ENCODE measurements at places on chromosomes 7 and 10.

GRCh38 chr7:157587051-157587804 lies 250.4 kb downstream of the DNAJB6 start:
- DNase-seq, result no peak

DNA sequence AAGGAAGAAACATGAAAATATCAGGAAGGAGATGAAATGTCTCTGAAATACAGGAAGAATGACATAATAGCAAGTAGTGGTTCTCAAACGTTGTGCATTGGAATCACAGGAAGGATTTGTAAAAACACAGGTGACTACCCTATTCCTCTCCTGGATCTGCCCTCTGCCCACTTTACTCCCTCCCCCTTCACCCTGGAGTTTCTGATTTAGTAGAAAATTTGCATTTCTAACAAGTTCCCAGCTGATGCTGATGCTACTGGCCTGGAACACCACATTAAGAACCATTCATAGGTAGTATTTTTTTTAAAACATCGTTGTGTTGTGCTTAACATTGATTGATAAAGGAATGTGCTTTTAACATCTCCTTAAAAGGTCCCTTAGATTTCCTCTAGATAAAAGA lies 130.9 kb downstream of the PHF14 start:
- DNase-seq, result no peak

GRCh38 chr7:92259610-92260247 lies 14.0 kb downstream of the ANKIB1 start:
- no peak for DNase-seq

DNA sequence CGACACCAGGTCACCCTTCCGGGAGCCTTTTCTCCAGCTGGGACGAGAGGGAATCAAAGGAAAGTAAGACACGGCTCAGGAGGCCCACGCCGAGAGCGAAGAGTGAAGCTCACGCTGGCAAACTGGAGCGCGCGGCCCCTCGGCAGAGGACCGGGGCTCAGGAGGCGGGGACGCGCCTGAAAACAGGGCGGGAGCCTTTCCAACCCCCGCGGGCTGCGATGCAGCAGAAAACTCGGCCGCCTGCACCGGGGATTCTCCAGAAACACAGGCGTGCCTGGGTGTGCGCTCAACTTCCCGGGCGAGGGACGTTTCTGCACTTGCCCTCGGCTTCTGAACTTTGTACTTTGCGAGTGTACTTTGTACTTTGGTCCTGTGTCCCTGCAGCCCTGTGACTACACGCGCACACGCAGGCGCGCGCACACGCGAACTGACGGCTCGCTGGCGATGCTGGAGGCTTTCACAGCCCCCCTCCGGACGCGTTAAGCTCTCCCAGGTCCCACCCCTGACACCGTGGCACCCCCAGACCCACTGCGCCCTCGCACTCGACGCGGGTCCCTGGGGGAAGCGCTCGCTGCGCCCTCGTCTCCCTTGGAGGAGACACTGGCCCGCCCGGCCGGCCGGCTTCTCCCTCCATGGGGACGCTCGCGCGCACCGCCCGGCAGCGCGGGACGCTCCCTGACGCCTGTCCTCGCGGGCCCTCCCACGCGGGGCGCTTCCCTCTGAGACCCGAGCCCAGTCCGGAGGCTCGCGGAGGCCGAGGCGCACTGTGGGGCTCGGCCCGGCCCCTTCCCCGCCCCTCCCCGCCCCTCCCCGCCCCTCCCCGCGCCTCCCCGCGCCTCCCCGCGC lies 588 bp upstream of the PAOX start:
- peak; percentile 50 for DNase-seq

- peak; percentile 92 for DNase-seq
These were observed at the start of gene WDR37 for GRCh38 chr10:1056326-1057105. Gene WDR37 (plus strand): TSS chr10:1056385. CDS start chr10:1072156, 15,771 bp downstream.

DNA sequence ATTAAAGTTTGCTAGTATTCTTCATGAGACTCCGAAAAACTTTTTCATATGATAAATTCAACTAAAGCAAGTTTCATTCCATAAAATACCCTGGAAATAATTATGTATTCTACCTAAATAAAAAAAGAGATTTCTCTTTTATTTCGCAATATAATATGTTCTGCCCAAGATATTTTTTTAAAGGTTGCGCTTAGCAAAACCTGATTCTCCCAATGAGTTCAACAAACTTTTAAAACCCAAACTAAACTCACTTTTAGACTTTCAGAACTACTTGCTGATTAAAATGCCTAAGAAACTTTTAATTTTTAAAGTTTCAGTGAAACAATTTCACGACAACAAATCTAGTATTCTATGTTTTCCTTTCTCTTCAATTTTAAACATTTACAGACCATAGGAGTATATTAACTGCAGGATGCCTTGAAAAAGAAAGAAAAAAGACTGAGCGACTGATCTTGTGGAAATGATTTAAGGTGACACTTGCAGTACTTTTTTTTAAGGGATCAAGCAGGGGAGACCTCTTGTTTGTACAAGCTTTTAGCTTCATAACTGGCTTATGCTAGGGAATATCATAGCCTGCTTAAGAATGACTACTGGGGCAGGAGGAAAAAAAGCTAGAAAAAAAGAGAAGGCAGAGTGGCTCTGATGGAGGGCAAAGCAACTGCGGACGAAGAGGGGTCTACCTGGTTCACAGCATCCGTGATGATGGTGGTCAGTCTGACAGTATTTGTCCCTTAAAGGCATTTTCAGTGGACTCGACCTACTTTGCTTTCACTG lies 1.5 kb downstream of the ZNF800 start:
- DNase-seq, result no peak

DNA sequence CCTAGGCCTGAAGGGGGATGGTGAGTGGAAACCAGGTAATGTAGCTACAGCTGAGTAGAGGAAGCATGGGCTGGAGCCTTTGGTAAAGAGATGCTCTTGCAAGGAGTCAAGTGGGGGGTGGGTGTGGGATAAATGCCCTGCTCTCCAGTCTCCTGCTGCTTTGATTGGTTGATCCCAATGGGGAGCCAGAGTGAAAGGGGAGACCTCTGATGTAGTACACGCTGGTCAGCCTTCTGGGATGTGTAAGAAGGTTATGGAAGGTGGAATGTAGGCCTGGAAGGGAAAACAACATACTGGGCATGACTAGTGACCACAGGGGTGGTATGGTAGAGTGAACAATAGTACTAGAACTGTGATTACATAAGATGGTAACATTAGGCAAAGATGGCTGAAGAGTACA lies 44.3 kb downstream of the TET1 start:
- DNase-seq, result no peak

GRCh38 chr10:93620925-93621324 lies 8.6 kb downstream of the PDE6C start:
- DNase-seq, result no peak

GRCh38 chr7:55774327-55775050 lies 88.1 kb downstream of the SEPTIN14 start:
- DNase-seq, result no peak

DNA sequence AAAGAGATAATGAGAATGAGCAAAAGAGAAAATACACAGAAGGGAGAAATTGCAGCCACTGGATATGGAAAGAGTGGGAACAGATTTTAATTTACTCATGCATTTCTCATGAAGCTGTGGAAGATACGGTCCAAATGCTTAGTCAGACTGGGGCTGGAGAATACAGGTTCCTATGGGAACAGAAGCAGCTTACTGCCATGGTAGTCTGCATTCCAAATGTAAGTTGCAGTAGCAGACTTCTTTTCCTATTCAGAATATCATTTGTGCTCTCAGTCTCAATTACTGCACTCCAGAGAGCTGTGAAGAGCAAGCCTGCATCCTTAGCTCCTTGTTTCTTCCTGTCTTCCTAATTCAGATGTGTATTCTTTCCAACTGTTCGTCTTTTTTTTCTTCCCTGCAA lies 190.8 kb upstream of the TMEM196 start:
- no peak for DNase-seq

- DNase-seq, result no peak
These were observed 97.9 kb downstream of the ZNF92 start for GRCh38 chr7:65471587-65471986.

DNA sequence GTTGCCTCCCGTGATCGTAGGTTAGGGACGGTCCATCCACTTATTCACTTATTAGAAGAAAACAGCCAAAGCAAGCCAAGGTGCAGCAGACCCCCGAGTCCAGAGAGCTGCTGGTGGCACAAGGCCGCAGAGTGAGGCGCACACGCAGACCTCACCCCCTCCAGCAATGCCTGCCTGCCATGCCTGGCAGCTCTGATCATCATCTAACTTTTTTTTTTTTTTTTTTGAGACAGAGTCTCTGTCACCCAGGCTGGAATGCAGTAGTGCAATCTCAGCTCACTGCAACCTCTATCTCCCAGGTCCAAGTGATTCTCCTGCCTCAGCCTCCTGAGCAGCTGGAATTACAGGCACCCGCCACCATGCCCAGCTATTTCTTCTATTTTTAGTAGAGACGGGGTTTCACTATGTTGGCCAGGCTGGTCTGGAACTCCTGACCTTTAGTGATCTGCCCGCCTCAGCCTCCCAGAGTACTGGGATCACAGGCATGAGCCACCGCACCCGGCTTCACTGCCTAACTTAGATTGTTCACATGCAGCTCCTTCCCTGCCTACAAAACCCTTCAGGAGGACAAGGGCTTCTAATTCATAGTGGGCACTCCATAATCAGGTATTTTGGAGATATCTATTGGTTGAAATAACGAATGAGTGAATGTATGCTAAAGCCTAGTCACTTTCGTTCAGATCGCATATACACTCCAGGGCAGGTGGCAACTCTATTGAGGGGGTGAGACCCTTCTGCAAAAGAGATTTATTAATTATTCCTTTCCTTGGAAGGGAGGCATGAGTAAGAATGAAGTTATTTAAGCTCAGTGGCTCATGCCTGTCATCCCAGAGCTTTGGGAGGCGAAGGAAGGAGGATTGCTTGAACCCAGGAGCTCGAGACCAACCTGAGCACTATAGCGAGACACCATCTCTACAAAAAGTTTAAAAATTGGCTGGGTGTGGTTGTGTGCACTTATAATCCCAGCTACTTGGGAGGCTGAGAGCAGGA lies 15.9 kb downstream of the TRIM56 start:
- DNase-seq, result no peak

DNA sequence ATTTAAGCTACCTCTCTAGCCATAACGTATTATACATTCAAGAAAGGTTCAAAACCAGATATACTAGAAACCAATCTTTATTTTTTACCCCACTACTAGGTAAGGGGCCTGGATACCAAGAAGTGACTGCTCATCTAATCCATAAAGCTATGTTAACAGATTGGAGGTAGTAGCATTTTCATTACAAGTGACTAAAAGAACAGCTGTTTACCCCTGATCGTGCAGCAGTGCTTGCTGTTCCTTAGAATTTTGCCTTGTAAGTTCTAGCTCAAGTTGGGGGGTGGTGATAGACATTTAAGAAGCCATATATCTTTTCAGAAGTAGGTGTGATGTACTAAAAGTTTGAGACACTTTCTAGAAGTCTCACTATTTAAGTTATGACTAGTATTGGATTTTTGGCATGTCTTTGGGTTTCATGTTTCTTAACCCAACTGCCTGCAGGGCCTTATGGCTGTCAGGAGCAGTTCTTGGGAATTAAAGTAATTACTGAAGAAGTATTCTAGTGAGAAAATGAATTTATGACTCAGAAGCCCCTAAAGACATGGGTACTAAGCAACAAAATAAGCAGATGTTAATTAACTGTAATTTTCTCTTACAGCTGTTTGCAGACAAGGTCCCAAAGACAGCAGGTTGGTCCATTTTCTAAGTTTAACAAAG lies 2.3 kb downstream of the PPIA start:
- DNase-seq, result no peak

GRCh38 chr7:20298486-20298901 lies 32.2 kb upstream of the ITGB8 start:
- DNase-seq, result no peak

DNA sequence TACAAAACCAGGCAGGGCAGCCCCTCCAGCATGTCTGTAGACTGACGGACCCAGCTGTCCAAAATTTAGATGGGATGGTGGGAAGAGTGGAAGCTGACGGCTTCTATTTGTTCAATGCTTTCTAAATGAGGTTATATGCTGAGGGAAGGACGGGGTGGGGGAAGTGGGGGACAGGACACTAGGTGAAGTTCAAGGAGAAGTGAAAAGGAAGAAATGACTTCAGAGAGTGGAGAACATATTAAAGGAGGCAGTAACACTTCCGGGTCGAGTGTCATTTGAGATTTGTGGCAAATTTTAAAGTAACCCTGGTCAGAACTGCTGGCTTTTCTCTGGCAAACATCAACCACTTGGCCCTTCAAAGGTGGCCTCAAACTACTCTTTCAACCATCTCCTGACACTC lies 9.4 kb downstream of the PIP4K2A start:
- no peak for DNase-seq

GRCh38 chr10:54609423-54609822 lies 191.6 kb downstream of the PCDH15 start:
- DNase-seq, result no peak

- no peak for DNase-seq
These were observed 326.0 kb upstream of the MTPN start for GRCh38 chr7:136303162-136303561.

- DNase-seq, result no peak
These were observed 203.4 kb upstream of the FRMD4A start for GRCh38 chr10:14534152-14534551.

DNA sequence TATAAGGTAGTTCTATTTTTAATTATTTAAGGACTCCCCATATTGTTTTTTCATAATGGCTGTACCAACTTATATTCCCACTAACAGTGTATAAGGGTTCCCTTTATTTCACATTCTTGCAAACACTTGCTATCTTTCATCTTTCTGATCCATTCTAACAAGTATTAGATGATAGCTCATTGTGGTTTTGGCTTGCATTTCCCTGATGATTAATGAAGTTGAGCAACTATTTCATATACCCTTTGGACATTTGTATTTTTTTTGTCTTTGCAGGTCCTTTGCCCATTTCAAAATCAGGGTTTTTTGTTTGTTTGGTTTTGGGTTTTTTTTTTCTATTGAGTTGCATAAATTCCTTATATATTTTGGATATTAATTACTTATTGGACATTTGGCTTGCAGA lies 107.2 kb downstream of the EPC1 start:
- DNase-seq, result no peak

DNA sequence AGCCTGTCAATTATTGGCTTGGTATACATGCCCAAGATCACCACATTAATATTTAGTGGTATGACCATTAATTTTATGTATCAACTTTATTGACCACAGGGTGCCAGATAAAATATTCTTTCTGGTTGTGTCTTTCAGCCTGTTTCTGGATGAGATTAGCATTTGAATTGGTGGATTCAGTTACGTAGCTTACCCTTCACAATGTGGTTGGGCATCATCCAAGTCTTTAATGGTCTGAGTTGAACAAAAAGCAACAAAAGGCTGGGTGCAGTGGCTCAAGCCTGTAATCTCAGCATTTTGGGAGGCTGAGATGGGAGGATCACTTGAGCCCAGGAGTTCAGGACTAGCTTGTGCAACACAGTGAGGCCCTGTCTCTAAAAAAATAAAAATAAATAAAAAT lies 702.2 kb upstream of the LRRTM3 start:
- no peak for DNase-seq

DNA sequence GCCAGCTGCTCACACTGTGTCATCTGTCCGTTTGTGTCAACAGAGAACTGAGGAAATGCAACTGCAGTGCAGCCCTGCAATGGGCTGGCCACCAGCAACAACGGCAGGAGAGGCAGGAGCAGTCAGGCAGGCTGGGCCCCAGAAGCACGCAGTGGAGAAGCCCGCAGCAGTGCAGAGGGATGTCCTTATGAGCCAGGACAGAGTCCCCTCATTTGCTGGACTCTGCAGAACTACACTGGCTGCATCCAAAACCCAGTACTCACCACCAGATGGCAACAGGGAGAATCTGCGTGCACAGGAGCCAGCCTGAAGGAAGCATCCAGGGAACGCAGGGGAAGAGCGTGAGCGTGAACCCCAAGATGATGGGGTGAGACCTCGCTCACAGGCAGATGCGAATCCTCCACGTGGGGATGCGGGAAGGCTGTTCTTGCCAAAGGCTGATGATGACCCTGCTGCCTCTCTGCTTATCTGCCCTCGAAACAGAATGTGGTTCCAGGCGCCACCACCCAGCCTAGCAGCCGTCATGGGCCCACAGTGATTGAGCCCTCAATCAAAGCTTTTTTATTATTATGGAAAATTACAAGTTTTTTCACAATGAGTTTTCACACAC lies 232.1 kb downstream of the PTPRN2 start:
- no peak for DNase-seq
